Caki2 (cell line): ENCODE measurements at places on chromosomes 12 and 14. TPM values are rescaled to one million over a fixed set of nuclear protein-coding genes. Genes with fewer than 3 reads are reported as not detected.

GRCh38 chr14:98711453-98711852, 560.5 kb downstream of the BCL11B start:
- no peak for DNase-seq

The AEBP2 gene
- total RNA-seq, result 10.0 and 22.8 TPM in 2 replicates

DNA sequence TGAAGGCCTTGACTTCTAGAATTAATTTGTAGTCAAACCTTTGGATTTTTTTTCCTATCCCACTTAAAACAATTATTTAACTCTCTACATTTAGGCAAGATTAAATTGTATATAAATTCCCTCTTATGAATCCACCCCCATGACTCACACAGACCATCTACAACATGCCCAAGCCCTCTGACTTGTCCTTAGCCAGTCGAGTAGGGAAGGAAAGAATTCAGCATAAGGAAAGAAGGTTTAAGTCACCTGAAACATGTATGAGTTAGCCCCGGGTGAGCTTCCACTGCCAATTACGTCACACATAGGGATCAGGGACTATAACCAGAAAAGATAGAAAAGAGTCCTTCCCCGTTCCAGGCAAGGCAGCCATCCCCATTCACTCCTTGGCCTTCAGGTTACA, 14.9 kb upstream of the RESF1 start:
- no peak for DNase-seq

The GPR162 gene
- 10.0 and 15.9 TPM in 2 replicates for total RNA-seq

The NAV3 gene
- 34.8 and 56.0 TPM in 2 replicates for total RNA-seq

The MYF6 gene
- not detected in 2 replicates for total RNA-seq

- DNase-seq, result peak; percentile 80
Observed at GRCh38 chr12:95169368-95169767, 47.9 kb downstream of the FGD6 start.

DNA sequence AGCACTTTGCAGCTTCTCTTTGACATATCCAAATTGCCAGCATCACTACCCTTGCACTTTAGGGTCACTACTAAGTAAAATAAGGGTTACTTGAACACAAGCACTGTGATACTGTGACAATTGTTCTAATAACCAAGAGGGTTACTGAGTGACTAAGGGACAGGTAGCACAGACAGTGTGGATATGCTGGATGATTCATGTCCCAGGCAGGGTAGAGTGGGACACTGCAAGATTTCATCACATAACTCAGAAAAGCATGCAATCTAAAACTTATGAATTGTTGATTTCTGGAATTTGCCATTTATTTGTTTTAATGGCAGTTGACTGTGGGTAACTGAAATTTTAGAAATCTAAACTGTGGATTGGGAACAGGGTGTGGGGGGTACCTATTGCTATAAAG, 218.8 kb downstream of the KITLG start:
- no peak for DNase-seq

DNA sequence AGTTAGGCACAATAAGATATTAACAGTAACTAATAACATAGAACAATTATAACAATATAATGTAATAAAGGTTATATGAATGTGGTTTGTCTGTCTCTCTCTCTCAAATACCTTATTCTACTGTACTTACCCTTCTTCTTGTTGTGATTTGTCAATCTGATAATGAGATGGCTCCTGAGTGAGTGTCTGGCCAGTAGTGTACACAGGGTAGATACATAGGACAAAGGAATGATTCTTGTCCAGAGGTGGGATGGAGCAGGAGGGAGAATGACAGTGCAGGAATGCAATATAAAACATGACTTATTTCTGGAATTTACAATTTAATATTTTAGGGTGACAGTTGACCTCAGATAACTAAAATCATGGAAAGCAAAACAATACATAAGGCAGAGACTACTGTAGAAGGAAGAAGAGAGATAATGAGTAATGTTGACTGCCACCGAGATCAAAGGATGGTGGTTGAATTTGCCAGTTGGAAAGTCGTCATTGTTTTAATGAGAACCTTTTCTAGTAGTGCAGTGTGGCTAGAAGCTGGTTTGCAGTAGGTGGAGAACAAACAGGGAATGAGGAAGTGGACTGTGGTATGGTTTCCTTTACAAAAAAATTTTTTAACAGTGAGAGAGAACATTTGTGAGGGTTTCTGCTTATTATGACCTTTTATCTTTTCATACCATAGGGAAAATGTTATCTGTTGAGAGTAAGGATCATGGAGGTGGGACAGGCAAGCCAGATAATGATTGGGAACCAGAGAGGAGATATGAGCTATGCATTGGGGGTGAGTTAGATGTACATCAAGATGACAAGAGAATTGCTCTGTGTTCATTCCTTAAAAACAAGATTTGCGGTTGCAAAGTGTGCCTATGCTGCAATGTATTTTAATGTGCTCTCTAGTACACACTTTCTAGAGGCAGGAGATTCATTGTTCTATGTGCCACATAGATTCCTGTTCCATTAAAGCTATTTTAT, 458.3 kb downstream of the BTG1 start:
- no peak for DNase-seq

GRCh38 chr14:75298187-75298965, 19.7 kb downstream of the FOS start:
- DNase-seq, result no peak

GRCh38 chr12:92136965-92137721, 8.5 kb downstream of the BTG1 start:
- peak; percentile 63 for DNase-seq

DNA sequence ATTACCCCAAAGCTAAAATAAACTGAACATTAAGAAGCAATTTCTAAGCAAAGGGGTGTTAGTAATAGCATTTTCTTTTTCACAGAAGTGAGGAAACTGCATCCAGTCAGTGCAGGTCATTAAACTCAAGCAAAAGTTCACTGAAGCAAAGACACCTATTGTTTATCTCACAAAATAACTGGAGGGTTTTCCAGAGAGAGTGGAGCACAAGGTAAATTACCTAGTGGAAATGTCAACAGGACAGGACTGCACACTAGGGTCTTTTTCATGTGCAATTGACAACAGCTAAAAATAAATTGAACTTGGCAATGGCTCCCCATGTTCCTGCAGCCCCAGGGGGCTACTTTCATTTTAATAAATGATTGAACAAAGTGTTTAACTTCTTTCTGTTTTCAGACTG, 742.0 kb downstream of the GALC start:
- DNase-seq, result no peak

- no peak for DNase-seq
Observed at GRCh38 chr12:10635306-10635705, 21.9 kb upstream of the MAGOHB start.

GRCh38 chr14:94926176-94926575, 156.3 kb upstream of the GSC start:
- DNase-seq, result no peak

DNA sequence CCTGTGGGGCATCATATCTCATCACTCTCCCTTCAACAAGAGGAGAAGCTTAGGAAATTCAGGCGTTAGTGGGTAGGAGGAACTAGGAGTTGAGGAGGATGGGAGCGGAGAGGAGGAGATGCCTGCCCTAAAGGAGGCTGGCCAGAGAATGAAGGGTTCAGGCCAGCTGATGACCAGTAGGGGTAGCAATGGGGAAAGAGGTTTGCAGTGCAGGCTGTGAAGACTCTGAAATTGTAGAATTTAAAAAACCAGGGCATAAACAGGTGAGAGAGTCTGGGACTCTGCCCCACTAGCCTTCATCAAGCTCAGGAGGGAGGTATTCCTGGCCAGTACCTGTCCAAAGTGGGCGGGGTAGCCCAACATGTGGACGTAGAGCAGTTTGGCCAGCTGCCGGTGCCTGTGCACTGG, 809 bp downstream of the AP1G2 start:
- DNase-seq, result no peak

DNA sequence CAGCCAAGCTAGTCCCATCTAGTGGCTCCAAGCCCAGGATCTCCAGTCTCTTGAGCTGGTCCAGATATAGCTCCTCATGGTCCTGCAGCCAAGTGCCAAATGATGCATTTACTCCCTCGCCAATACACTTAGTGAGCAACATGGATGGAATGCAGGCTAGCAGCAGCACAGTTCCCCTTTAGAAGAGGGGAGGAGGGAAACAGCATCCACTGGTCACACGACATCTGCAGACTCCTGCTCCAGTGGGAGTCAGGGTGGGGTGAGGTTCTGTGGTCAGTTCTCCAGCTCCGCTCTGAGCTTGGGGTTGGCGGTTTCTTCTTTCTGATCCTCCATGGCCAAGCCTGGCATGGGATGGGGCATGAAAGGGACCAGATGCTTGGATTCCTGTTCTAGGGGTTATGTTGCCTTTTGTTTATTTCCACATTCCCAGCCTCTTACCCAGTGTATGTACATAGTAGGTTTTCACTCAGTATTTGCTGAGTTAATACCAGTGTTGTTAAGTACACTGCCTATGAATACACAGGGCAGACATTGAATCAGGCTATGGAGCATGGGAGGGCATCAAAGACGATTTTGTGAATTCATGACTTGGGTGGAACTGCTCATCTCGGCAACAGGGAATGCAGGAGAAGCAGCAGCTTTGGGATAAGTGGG, 57.3 kb downstream of the GALNT16 start:
- peak; percentile 69 for DNase-seq

- DNase-seq, result no peak
Observed at GRCh38 chr14:51525739-51526138, 126.0 kb upstream of the FRMD6 start.
